ENCODE measurements at places on chromosomes 5 and 9.

DNA sequence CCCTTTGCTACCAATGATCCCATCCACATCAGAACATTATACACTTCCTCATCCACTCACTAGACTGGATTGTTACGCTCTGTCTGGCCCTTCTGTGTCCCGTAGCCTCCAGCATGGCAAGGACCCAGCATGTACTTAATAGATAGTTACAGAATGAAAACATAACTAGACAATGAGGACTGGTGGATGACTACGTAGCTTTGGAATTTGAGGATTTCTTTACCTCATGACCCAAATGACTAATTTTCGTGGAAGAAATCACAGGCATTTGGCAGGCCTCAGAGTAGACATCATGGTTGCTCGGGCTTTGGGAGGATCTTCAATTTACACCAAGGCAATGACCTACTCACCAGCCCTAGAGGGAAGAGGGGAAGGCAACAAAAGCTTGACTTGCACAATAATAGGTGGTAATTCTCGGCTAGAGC lies 299.8 kb downstream of the TLE1 start:
- DNase-seq, result no peak

GRCh38 chr9:104313396-104314110 lies 190.5 kb upstream of the OR13F1 start:
- no peak for DNase-seq

- no peak for DNase-seq
Measured at GRCh38 chr9:124723352-124723751, 47.8 kb downstream of the NR6A1 start.

DNA sequence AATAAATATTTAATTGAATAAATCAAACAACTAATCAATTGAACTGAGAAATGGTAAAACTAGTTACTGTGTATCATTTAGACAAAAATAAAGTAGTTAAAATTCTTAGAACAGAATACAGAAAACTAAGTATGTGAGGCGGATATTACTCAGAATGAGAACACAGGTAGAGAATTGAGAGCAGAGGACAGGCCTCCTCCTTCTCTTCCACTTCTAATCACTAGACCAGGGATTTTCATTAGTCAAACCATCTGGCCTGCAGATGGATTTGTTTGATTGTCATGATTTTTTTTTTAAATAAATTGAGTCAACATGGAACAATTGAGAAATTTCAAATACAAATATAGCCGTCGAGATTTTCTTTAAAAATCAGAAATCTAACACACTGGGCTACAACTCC lies 198.6 kb upstream of the HMHB1 start:
- DNase-seq, result no peak

- no peak for DNase-seq
Measured at GRCh38 chr5:123722451-123722850, 210.5 kb downstream of the CSNK1G3 start.

DNA sequence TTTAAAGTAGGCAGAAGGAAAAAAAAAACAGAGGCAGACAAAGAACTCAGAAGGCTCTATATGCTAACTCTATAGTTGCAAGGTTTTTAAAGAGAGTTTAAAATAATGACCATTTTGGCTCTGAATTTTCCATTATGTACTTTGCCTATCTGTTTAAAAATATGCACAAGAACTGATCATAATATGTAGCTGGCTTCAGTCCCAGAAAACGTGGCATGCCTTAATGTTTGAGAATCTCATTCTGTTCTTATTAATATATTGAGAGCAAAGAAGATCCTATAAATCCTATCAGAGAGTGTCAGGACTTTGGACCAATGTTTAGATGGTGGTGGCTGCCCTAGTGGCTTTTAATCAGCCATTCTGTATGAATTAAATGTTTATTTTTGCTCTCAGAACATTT lies 121.5 kb downstream of the JMY start:
- no peak for DNase-seq

- DNase-seq, result no peak
Measured at GRCh38 chr5:130923543-130924124, 241.4 kb downstream of the HINT1 start.

- no peak for DNase-seq
Measured at GRCh38 chr5:149314571-149315111, 30.7 kb upstream of the GRPEL2 start.

Measured in dorsolateral prefrontal cortex (tissue), 122 donors.